SJSA1 (cell line): ENCODE measurements at places on chromosomes 7 and 10.
A peak's percentile ranks its signal among the peaks of the same experiment; 100 is the strongest.

- DNase-seq = peak; percentile 99
These were observed at the start of gene SUPV3L1 for GRCh38 chr10:69179743-69180524. Gene SUPV3L1, plus strand, starts transcription at chr10:69180234. Its CDS starts 58 bp downstream, at chr10:69180292.

GRCh38 chr7:25476863-25477499, 248.7 kb upstream of the NPVF start:
- no peak for DNase-seq

GRCh38 chr7:114879554-114879953, 42.3 kb upstream of the MDFIC start:
- no peak for DNase-seq

DNA sequence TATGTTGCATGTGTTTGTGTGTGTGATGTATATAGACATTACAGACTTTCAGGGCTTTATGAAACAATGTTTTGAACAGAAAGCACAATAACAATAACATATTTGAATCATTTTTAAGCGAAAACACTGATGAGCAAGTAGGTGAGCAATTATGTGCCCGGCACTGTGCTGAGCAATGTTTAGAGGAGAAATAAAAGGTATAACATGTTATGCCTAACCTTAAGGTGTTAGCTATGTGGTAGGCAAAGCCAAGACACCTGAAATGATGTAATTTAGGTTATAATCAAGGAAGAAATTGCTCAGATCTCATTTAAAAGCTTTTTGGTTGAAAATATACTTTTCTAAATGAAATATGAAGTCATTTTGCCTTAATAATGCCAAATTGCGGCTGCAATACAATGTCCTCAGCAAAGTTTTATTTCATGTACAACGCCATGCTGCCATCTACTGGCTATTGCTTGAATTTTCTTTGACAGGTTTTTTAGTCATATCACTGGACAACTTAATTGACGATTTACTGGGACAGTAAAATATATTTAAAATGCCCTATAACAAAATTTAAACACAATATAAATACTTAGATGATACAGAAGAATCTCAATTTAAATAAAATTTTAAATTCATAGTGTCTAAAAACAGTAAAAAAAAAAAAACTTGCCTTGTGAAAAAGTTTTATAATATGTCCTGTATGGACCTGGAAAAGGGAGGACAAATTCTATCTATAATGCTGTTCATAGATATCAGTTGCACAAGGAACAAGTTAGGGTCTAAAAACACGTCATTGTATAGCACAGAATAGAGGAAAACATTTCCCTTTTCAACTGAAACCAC, 131.1 kb upstream of the CDK1 start:
- DNase-seq = no peak

DNA sequence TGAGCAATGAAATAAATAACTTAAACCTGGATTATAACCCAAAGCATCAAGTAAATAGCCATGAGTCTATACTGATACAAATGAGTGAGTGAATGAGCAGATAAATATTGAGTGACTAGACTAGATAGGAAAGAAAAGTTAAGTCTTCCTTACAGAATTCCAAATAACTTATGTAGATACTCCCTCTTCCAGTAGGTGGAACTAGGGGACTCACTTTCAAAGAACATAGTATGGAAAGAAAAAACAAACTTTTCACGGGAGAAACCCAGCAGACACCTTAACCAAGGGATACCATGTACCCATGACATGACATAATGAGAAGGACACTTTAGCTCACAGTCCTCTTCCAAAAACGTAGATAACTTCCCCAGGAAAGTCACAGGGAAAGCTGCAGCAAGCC, 32.2 kb downstream of the CSGALNACT2 start:
- no peak for DNase-seq

DNA sequence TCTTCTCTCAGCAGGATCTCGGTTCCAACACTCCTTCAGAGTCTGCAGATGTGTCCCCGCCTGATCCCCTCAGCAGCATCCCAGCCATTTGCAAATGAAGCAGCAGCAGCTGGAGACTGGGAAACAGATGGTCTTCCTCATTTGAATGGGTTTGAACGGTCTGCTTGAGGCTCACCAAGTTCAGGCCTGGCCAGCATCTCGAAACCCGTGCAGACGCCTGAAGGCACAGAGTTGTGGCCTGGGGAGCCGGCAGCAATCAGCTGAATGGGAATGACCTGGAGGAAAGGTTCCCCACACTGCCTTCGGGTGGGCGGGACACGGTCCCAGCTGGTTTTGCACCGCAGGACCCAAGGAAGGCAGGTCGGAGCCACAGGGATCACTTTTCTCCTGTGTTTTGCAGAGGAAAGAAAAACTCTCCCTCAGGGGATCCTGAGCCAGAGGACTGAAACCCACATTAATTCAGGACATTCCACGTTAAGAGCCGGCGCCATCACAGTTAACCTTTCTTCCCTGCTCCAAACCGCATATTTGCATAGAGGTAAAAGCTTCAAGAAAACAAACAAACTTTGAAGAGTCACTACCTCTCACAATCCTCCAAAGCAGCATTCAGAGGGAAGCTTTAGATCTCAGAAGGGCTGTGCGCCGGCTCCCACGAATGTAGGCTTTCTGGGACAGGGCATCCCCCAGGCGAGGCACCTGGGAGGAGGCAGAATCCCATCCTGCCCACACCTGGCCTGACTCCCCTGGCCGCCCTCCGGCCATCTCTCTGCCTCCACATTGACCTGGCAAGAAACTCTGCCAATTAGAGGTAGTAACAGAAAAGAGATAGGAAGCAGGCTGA, 17.7 kb downstream of the FGFR2 start:
- no peak for DNase-seq

DNA sequence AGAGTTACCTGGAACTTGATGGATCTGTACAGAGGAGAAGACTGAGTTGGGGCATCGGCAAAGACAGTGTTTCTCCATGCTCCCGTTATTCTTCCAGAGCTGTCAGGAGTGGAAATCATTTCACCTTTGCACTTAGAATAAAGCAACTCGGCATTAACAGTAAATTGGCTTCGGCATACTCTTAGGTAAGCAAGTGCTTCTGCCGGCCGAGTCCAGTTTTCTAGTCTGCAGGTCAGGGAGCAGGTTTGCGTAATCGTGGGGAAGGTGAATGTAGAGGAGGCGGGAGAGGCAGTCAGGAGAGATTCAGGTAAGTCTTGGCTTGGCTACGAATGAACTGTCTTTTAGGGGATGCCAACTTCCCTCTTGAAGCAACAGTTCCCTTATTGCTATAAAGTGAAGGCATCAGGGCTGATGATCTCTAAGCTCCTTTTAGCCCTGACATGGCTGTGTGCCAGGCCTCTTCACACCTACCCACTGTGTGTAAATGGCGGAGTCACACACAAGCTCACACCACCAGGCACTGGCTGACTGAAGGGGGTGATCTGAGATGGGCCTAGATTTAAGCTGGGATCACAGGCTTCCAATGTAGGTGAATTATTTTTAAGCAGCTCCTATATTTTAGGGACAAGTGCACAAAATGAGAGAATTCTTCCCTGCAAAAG, 127.1 kb downstream of the GATA3 start:
- no peak for DNase-seq

DNA sequence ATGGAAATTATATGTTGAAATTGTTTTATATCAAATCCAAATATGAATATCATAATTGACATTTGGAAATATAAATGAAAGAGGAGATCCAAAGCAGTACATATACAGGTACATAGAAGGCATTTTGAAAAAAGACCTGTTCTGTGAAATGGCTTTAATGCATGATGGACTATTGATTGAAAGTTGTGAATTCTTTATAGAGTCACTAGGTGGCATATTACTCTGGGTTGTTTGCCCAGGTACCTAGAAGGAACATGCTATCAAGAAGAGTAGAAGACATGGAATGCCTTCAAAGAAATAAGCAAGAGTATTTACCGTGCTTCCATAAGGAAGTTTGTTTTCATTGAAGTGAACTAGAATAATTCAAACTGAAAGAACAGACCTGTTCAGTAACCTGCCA, 160.0 kb upstream of the ANK3 start:
- no peak for DNase-seq

DNA sequence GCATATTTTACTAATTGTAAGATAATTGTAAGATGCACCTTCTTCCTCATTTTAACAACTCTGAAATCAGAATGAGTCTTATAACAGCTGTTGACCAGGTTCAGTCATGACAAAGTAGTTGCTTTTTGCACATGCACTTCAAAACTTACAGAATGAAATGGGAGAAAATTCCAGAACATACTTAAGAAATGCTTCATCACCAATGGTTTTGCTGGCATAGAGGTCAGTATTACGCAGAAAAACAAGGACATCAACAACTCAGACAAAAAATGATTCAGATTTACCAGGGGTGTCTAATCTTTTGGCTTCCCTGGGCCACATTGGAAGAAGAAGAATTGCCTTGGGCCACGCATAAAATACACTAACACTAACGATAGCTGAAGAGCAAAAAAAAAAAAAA, 13.3 kb downstream of the COL28A1 start:
- DNase-seq = no peak

GRCh38 chr10:44756216-44756615, 154.9 kb upstream of the TMEM72 start:
- DNase-seq = peak; percentile 62

DNA sequence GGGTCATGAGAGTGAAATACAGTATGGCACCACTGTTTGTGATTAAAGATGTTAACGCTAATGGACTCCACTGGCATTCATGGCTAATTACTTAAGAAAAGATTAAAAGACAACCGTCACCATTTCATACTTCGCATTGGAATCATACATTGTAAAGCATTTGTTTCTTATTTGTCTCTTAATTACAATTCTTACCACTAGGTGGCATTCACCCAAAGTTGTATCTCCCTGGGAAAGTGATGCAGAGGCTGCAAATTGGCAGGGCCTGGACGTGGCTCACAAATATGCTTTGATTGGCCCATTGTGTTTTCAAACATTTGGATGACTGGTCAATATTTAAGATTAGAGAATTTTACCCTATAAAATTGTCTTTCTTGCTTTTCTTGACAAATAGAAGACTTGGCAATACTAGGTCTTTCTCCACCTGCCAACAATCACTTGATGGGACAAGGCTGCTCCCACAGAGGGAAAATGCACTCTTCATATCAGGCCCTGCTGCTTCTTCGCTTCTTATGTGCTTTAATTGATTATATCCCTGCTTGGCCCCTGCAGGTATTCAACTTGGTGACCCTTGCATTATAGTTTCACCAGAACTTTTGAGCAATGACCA, 72.1 kb upstream of the STARD3NL start:
- DNase-seq = no peak

DNA sequence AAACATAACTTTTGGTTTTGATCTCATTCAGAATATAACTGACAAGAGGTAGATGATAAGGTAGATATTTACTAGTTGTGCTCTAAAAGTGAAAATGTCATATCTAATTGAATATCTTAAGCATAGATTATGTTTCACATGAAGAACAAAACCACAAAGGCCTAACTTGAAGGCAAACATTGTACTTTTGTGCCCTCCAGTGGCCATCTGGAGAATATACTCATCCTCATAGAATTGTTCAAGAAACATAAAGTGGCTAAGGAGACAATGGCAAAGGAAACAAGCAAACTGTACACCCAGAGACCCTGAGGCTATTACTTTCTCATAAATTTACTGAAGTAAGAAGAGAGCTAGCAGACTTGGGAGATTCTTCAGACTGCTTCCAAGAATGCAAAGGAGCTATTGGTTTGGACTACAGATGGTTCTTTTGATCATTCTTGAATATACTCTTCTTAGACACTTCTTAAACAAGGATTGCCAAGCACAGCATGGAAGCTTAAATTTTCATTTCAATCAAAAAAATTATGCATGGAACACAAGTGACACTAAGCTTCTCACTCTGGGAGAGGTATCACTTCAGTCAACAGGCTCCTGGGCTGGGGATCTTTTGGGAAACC, 98.2 kb upstream of the DKK1 start:
- no peak for DNase-seq

- DNase-seq = no peak
These were observed 27.8 kb upstream of the CDHR3 start for GRCh38 chr7:105935250-105935649.

- no peak for DNase-seq
These were observed 47.4 kb upstream of the COMTD1 start for GRCh38 chr10:75283078-75283670.

- no peak for DNase-seq
These were observed 131.8 kb upstream of the WDR11 start for GRCh38 chr10:120719333-120719732.
